ENCODE measurements at places on chromosomes 6 and 20.
A peak's percentile ranks its signal among the peaks of the same experiment; 100 is the strongest.

DNA sequence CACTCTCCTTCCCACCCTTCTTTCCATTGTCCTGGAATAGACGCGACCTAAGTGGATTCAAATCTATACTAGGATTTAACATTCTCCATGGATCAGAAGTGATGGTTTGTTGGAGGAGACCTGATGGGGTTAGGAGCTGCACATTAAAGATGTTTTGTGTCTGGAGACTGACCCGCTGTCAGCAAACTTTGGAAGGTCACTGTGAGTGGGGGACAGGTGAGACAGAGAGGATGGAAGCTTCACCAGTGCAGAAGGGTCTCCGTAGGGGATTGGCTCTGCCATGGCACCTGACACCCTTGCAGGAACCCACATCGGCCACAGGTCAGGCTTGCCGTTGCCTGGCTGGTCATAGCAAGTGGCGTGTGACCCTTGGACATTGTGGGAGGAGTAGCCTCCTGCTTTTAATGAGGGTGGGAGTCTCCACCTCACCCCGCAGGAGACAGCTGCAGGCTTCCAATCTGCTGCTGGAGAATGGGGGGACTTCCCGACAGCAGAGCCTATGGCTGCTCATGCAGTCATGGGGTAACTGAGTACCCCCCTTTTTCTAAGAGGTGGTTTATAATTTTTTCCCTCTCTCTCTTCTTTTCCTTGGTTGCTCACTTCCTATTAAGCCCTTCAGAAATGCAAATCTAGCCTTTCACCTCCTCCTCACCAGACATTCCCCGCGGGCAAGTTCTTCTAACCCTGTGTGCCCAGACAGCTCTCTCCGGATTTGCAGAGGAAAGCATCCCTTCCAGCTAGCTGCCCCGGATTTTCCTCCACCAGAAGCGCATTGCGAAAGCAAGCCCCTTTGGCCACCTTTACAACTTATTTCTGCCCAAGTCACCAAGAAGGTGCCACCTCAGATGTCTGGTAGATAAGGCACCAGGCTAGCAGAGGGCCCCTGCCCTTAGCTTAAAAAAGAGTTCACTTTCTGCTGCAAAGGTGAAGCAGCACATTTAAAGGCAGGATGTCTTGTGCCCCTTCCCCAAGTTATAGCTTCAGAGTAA is 53.5 kb downstream of the DACT2 start:
- DNase-seq = no peak

DNA sequence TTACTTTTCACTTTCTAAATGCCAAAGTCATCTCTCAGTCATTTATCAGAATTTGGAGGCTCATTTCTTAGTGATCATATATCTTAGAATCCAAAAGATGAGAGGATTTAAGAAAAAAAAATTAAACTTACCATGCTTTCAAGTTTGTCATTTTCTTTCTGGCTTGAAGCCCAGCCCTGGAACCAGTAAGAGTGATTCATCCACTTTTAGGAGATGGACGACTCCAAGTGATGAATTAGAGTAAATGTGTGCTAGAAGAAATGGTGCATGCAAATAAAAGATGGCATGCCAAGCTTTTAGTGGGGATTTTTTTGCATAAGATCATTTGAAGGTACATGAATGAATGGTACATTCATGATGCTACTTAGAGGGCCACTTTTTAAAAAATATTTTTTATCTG is 20.1 kb downstream of the PLCB1 start:
- no peak for DNase-seq

GRCh38 chr6:160028487-160029275 is 59.8 kb downstream of the IGF2R start:
- no peak for DNase-seq

- no peak for DNase-seq
Observed at GRCh38 chr20:43564993-43565757, 6.3 kb downstream of the SGK2 start.

- no peak for DNase-seq
Observed at GRCh38 chr6:138563650-138564049, 64.4 kb upstream of the NHSL1 start.

GRCh38 chr6:3808759-3809514 is 40.2 kb upstream of the FAM50B start:
- no peak for DNase-seq

DNA sequence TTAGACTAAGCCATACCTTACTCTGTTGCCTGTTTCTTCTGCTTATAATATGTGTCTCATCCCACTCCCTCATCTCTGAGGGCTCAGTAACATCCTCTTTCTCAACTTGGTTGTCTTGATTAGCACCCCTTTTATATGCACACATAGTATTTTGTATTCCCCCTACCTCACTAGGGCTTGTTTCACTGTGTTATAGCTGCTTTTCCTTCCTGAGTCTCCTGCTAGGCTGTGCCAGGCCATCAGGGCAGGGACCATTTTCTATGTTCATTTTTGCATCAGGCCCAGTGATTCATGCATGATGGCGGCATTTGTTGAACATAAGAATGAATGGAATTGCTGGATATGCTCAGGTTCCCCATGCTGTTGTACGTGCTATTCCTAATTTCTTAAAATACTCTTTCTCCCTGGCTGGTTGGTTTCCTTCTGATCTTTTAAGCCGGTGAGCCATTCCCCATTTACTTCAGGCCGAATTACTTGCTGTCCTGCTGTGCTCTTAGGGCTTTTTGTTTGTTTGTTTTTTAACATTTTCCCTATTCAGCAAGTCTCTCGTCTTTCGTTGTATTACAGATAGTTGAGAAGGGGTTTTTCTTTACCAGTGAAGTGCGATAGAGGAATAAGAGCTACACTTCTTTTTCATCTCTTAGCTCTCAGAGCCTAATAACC is 183.2 kb downstream of the CARMIL1 start:
- DNase-seq = no peak

- peak; percentile 39 for DNase-seq
Observed at GRCh38 chr6:142857233-142857761, 87.7 kb downstream of the HIVEP2 start.

- DNase-seq = no peak
Observed at GRCh38 chr20:14453259-14453658, 115.8 kb upstream of the FLRT3 start.

DNA sequence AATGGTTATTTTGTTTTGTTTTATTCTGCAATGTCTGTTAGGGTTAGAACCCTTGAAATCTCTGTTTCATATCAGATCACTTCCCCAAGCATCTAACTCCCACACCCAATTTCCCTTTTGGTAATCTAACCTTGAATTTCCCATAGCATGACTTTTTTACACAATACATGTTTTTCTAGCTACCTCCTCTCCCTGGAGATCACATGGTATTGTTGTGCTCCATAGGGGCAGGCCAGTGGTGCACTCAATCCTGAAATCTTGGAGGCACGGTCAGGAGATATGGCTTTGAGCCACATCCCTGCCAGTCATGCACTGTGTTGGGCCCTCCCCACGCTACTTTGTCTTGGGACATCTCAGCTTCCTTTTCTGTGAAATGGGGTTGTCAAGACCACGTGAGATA is 36.7 kb upstream of the NNAT start:
- no peak for DNase-seq

GRCh38 chr6:80967609-80968008 is 784.9 kb downstream of the TENT5A start:
- DNase-seq = no peak

DNA sequence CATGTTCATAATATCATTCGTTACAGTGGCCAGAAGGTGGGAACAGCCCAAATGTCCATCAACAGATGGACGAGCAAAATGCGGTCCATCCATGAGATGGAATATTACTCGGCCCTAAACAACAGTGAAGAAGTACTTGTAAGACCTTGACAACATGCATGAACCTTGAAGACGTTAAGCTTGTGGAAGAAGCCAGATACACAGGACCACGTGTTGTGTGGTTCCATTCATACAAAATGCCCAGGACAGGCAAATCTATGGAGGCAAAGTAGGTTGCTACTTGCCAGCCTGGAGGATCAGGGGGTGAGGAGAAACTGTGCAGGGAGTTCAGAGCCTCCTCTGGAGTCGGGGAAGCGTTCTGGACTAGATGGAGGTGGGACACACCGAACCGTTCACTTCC is 207.1 kb downstream of the ERMARD start:
- no peak for DNase-seq

GRCh38 chr6:127200114-127200513 is 66.5 kb upstream of the RNF146 start:
- no peak for DNase-seq

DNA sequence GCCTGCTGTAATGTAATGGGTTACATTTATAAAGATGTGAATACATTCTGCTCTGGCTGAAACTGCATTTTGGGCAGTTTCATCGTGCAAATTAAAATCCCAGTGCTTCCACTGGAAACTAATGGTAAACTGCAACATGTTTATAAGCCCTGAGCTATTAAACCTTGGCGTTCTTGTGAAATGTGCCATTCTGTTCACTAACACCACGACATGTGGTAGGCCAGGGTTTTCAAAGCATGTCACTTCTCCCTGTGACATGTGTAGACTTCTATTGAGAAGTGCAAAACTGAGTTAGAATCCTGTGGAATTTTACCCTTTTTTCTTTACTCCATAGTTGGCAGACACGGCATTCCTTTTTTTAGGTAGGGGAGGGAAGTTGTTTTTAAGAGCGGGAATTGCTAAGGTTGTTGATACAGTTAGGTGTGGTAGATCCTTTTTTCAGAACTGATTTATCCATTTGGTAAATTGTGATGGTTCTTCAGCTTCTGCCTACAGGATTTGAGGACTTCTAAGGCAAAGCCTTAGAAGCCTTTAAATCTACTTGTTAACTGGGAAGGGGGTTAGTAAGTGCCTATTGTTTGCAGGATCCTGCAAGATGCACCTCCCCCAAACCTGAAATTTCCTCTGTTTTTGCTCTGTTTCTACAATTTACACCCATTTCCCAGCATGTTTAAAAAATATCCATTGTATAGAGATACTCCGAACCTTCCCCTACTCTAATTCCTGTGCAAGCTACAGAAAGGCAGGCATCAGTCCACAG is 4.2 kb downstream of the SASH1 start:
- no peak for DNase-seq

DNA sequence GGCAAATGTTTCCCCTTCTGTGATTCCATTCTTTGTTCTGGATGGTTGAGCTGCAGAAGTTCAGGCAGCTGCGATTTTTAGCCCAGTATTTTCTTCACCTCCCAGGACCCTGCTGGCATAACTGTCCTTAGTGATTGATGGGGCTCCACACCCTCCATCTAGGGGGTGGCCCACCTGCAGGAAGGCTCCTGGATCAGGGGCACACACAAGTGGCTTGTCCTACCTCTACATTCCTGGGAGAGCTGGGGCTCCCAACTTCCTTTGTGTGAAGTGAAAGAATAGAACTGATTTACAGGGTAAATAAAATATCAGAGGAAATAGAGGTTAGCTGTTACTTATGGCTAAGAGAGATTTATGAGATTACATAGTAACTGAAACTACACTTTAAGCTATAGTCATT is 129.5 kb upstream of the MAP3K7 start:
- no peak for DNase-seq

DNA sequence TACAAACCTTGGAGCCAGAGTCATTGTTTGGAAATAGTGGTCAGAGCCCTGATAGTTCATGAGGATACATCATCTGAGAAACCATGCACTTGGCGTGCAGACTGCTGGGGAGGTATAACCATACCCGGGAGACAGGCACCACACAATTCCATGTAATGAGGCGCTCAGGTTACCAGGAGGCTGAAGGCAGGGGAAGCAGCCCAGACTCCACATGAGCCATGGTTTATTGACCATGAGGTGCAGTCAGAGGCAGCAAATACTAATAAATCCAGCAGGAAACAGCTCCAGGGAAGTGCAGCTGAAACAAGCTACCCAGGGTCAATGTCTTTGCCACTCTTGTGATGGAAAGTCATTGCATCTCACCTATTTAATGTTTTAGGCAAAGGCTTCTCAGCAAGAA is 156.0 kb downstream of the TBC1D7 start:
- no peak for DNase-seq

- DNase-seq = no peak
Observed at GRCh38 chr20:9374480-9374879, 139.9 kb upstream of the LAMP5 start.

DNA sequence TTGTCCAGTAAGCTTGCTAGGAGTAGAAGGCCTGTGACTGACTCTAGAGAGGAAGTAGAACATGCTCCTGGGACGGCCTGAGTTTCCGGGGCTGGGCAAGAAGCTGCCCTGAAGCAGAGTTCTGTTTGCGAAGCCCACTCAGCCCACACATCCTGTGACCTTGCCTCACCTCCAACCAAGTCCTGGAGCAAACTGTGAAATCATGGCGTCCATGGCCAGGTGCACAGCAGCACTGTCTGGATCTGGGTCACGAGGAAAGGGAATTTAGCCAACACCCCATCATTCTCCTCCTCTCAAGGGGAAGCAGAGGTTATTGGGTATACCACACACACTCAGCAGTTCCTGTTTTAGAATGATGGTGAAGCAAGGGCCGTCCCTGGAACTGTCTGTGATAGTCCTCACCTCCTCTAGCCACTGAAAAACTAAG is 87.5 kb downstream of the CRYBG1 start:
- peak; percentile 25 for DNase-seq

DNA sequence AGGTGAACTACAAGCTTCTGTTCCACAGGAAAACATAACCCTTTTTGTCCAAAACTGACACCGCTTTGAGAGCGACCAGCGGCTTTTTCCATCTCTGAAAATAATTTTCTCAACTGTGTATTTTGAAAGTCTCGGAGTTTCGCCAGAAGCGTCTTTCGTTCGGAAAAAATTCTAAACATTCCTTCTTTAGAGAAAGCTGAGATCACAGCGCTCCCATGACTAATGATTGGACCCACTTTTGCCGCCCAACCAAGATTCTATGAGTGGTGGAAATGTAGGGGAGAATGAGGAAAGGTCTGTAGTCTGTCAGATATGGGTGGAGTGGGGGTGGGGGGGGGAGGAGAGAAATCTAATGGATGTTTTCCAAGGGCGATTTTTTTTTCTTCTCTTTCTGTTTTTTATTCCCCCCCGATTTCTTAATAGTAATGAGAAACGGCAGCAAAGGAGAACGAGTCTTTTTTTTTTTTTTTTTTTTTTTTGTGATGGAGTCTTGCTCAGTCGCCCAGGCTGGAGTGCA is 189.3 kb downstream of the TRIM27 start:
- DNase-seq = no peak

DNA sequence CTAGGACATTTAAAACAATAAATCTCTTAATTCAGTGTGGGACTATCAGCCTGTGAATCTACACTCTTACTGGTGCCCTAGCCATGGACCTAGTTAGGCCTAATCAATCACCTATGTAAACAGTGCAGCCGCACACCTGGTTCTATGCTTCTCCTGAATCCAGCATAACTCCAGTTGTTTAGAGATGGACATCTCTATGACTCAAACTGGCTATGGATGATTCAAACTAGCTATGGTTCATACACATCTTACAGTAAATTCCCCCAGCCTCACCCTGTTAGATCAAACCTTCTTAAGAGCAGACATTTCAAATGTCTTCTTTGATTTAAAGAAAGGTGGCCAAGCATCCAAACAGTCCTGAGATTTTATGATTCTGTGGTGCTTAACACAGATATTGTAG is 34.7 kb downstream of the SLC35B3 start:
- DNase-seq = no peak
